ENCODE measurements at places on chromosomes 13 and 19.

DNA sequence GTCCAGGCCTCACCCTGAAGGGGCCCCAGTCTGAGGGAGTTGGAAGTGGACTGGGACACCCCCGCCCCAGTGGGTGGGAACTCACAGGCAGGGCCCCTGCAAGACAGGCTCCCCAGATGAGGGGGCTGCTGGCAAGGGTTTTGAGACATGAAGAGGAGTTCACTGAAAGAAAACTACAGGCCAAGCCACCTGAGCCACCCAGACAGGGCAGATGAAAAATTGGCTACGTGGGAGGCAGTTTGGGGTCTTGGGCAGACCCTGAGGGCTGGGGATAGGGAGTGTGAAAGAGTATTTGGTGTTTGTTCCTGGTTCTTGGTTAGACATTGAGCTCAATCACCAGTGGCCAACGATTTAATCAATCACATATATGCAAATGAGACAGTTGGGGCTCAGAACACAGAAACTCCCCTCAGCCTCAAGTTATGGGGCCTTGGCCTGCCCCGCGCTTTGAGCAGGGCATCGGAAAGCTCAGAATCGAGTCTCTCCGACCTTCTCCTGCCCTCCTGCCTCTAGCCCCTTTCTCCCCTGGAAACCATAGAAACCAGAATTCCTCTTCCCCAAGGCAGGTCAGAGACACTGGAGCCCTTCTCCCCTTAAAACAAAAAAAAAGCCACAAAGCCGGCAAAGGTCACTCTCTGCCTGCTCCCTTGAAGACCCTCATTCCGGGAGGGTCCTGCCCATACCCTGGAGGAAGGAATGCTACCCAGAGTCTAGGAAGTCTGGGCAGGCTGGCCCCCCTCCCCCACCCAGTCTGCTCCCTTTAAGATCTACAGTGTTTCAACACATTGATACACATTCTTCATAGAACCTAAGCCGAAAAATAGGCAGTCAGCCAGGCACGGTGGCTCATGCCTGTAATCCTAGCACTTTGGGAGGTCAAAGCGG lies 1.3 kb upstream of the ISYNA1 start:
- DNase-seq = peak; percentile 87

DNA sequence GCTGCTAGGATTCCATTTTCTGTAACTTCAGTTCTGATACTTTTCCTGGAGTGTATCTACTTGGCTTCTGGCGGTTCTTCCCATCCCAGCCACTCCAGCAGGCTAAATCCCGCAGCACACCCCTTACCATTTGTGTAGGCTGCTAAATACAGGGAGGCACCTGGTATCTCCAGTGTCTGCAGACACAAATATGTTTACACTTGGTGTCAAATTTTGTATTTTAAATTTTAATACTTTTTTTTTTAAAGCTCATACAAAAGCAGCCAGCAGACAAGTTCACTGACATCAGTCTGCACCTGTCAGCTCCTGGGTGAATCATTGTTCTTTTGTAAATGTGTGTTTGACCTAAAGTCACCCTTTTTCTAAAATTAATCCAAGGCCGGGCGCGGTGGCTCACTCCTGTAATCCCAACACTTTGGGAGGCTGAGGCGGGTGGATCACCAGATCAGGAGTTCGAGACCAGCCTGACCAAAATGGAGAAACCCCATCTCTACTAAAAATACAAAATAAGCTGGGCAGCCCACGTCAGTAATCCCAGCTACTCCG lies 3.4 kb upstream of the ZSCAN4 start:
- DNase-seq = no peak

DNA sequence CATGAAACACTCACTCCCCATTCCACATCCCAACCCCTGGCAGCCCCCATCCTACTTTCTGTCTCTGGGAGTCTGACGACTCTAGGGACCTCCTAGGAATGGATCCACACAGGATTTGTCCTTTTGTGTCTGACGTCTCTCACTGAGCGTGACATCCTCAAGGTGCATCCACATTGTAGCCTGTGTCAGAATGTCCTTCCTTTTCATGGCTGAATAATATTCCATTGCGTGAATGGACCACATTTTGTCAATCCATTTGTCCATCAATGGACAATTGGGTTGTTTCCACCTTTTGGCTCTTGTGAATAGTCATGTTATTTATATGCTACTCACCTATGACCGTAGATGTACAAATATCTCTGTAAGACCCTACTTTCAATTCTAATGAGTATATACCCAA lies 16.8 kb upstream of the NMRK2 start:
- no peak for DNase-seq

GRCh38 chr19:36605101-36605876 lies at the start of gene ZNF382:
TSS of gene ZNF382 (plus strand) at chr19:36605313. CDS start at chr19:36609915, 4,602 bp downstream.
- peak; percentile 59 for DNase-seq

DNA sequence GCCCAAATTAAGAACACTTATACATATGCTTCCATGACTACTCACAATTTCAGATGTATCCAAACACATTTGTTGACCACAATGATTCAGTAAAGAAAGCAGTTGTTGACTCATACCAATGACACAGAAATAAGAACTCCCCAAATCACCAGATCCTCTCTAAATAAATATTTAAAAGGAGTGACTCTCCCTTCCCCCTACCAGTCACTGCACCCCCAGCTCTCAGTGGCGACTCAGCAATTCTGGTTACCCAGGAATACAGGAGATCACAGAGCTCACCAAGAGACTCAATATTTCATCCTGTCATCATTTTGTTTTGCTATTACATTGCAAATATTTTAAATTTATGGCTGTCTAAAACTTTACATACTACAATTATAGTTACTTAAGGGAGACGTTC lies 131.5 kb downstream of the RGCC start:
- peak; percentile 94 for DNase-seq

DNA sequence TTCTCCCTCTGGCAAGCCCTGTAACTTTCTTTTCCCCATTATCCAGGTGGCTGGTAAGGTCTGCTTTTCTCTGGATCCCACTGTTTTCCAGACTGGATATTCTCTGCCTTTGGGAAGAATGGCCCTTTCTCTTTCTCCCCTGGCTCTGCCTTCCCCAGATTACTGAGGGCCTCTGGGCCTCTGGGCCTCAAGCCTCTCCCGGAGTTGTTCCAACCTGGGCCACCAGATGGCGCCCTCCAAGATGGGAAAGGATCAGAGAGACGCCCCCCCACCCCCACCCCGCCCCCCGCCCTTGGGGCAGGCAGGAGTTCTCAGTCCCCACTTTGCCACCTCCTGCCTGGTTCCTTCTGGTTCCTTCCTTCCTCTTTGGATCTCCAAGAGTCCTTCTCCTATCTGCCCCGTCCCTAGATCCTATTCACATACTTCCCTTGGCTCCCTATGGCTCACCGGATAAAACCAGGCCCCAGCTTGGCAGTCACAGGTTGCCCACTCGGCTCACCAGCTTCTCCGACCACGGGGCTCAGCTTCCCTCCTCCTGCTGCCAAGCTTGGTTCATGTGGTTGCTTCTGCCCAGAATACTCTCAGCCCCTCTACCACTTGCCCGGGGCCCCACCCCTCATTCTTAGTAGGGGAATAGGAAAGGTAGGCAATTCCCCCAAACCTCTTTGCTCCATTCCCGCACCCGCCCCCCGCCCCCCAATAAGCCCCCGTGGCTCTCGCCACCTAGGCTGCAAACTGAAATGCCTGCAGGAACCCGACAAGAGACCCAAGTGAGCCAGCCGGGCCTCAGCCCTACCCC lies 13.1 kb downstream of the EPS8L1 start:
- peak; percentile 48 for DNase-seq

DNA sequence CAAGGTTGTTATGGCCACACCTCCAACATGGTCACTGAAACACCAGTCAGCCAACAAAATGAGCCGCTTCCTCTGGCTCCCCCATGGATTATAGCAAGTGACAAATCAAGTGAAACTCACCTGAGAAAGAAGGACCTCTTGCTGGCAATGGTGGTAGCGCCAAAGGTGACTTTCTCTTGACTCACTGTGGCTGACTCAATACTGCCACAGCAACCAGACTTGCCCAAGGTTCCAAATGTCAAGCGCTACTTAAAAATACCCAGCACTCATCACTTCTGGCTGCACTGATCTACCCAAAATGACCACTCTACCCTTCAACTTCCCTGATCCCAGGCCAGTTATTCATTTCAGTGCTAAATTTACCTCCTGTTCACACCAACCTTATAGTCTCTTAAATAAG lies 495.5 kb downstream of the FOXO1 start:
- DNase-seq = no peak

- peak; percentile 28 for DNase-seq
These were observed 303.4 kb downstream of the GPC6 start for GRCh38 chr13:93529961-93530360.

GRCh38 chr19:19142347-19142746 lies 4.1 kb upstream of the TMEM161A start:
- DNase-seq = no peak

GRCh38 chr13:31437975-31438374 lies 238.2 kb downstream of the B3GLCT start:
- no peak for DNase-seq

DNA sequence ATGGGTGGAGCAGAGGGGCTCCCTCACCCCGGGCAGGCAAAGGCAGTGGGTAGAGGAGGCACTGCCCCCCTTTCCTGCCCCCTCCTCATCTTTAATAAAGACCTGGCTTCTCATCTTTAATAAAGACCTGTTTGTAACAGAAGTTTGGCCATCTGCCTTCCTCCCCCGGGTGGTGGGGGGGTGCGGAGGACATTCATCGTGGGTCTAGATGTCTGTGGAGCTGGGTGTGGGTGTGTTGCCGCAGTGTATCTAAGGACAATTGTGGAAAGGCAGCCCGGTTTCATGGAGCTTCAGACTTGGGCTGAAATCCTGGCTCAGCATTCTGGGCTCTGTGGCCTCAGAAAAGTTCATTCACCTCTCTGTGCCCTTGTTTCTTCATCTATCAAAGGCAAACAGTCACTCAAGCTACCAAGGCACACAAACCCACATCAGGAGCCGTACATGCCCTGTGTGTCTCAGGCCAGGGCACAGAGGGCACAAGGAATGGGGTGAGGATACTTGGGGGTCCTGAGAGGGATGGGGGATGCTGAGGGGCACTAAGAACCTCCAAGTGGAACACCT lies 8.8 kb upstream of the SWSAP1 start:
- no peak for DNase-seq
